T-helper 22 cell (primary cell): ENCODE measurements at places on chromosomes 12 and 14.

GRCh38 chr12:68089101-68089500 is 70.4 kb downstream of the IFNG start:
- DNase-seq = no peak

GRCh38 chr14:41285186-41285748 is 321.4 kb upstream of the LRFN5 start:
- DNase-seq = no peak

GRCh38 chr12:74890237-74890599 is 319.4 kb downstream of the KCNC2 start:
- no peak for DNase-seq

DNA sequence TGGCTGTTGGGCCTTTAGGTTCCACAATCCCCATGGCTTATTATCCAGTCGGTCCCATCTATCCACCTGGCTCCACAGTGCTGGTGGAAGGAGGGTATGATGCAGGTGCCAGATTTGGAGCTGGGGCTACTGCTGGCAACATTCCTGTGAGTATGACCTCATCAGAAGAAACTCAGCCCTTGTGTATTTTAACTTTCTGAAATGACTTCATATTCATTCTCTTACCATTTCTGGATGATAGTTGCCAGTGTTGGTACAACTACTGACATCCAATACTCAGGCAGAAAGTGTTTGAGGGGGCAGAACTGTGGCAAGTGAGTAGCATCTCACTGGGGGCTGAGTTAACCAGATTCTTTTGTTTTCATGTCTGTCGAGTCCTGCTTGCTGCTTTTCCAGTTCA is 2.3 kb downstream of the DAZAP2 start:
- DNase-seq = no peak

DNA sequence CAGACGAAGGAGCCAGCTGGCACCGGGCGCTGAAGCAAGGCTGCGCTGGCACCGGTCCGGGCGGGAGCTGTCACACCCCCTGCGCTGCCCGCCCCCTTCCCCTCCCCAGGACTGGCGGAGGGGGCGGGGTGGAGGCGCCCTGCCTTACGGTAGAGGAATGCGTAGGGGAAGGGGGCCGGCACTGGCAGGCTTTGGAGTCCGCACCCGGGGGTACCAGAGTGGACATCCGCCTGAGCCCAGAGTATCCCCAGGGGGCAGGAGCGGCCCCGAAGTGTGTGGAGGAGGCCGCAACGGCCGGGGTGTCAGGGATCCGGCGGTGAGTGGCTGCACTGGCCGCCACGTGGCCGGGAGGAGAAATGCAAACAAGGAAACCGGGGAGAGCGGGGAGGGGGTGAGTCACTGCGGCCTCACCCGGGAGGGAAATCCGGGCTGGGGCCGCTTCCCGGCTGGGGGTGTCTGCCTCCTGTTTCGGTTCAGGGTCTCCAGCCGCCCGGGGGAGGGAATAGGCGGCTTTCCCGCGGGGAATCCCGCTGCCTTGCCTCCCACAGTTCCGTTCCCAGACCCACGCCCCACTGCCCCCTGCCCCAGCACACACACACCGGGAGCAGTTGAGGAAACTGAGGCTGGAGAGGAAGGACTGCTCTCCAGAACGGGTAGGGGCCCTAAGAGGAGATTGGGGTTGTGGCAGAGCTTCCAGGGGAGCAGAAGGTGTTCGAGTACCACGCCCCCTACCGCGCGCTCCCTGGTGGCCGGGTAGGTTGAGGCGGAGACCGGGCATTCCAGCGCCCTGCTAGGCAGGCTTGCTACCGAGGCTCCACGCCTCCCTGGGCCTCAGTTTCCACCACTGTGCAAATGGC is at the start of gene RAPGEF3:
Gene RAPGEF3, minus strand, starts transcription at position 47 of the 857 bp plus-strand sequence. CDS start 324 bp downstream, outside the sequence.
- peak; percentile 60 for DNase-seq

- no peak for DNase-seq
Measured at GRCh38 chr12:131282292-131283080, 328.8 kb downstream of the ADGRD1 start.

GRCh38 chr14:50783563-50783962 is 47.4 kb downstream of the NIN start:
- no peak for DNase-seq

DNA sequence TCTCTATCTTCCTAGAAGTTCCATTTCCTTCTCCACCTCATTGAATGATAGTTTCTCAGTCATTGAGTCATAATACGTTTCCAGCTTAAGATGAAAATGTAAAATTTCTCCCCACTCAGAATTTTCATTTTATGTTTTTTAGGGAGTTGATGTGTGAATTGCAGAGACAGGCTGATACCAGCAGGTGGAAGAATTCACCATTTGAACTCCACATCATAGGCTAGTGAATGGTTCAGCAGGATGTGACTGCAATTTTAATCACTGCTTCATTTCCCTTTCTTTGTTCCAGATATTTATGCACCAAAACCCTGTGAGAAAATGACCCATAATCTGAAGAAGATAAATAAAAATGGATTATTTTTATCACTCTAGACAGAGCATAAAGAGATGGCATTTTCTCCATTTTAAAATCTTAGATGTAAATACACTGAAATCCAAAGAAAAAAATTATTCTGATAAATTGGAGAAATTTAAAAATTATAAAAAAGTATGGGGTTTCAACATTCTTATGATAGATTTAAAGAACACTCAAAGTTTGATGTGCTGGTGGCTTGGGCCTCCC is 10.6 kb upstream of the PYGL start:
- no peak for DNase-seq

GRCh38 chr12:116759783-116760621 is 21.9 kb downstream of the RNFT2 start:
- peak; percentile 5 for DNase-seq

DNA sequence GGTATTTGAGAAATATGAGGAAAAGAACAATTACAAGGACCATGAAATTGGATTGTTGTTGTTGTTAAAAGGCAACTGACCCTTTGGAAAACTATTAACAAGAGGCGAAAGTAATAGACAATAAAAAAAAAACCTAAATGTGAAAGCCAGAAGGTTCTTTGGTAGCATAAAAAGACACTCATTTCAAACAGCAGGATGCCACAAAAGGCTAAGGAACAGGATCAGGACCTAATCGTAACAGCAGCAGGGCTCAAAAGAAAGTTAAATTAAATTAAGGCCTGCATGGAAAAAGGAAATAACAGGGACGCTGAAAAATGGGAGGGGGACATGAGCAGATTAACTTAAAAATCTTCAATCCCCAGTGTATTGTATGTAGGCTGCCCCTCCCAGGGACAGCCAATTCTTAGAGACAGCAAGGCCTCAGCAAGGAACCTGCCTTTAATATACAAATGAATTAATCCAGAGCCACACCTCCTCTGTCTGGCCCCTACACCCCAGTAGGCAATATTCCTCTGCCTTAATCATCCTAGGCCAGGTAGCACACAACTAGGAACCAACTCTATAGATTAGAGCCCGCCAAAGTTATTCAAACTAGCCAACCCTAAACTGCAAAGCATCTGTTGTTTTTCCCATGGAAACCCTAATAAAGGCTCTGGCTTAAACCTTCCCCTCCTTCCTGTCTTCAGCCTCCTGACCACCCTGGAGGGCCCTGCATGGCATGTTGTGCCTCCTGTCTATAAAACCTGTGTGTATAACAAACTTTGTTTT is 28.4 kb upstream of the AP4S1 start:
- no peak for DNase-seq

- no peak for DNase-seq
Measured at GRCh38 chr12:99436584-99436983, 211.0 kb upstream of the GARIN6 start.
